Activated T-cell treated with anti-CD3 and anti-CD28 coated beads, Interleukin-2, amount 50 U/mL, for 72 hours (primary cell): ENCODE measurements at places on chromosomes 4 and X. TPM values are rescaled to one million over a fixed set of nuclear protein-coding genes. Genes with fewer than 3 reads are reported as not detected.

GRCh38 chr4:105543346-105543745 is 9.1 kb upstream of the ARHGEF38 start:
- no peak for DNase-seq

- no peak for DNase-seq
Observed at GRCh38 chrX:46398126-46398525, 147.1 kb downstream of the ZNF674 start.

DNA sequence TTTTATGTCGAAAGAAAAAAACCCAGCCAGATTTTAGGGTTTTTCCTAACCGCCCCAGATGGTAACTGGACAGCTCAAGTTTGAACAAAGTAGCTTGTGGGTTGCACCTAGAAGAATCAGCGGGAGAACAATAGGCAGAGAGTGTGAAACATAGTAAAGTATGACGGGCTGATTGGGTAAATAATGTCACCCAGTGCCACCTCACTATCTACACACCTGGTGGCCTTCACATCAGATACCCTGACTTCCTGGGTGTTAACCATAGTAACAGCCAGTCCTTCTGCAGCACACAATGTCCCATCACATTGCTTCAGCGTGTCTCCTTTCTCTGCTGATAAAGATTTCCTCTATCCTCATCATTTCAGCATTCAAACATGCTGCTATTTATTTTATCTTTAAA is 159.1 kb upstream of the HS3ST1 start:
- no peak for DNase-seq

DNA sequence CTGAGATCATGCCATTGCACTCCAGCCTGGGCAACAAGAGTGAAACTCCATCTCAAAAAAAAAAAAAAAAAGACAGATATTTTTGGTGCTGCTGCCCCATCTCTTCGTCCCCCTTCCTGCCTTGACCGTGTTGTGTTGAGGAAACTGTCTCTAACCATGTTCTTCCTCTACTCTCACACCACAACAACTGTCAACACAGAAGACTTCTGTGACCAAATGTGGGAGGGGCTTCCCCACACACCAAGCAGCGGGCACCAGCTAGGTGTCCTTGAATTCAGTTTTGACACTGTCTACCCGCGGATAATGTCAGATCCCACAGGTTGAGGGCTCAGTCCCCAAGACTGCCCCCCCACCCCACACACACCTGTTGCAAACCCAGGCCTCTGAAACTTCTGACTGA is 104.7 kb upstream of the BCOR start:
- DNase-seq, result peak; percentile 25

DNA sequence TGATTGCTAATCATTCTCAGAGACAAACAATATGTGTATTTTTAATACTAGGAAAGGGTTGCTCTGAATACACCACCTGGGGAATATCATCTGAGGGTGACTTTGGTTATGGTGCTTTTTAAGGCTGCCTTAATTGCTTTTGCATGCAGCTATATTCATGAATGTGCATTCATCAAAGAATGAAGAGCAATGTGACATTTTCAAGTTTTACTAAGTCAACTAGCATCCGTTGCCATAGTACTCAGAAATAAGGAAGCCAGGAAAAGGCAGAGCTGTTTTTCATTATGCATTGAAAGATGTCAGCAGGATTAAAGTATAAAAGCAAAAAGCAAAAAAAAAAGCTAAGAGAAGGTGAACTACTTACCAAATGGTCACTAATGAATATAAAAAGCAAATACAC is 67.4 kb upstream of the PCDH18 start:
- no peak for DNase-seq

GRCh38 chr4:37561803-37562207 is 124.4 kb downstream of the RELL1 start:
- no peak for DNase-seq

- DNase-seq, result no peak
Observed at GRCh38 chr4:6271701-6272465, 2.2 kb downstream of the WFS1 start.

DNA sequence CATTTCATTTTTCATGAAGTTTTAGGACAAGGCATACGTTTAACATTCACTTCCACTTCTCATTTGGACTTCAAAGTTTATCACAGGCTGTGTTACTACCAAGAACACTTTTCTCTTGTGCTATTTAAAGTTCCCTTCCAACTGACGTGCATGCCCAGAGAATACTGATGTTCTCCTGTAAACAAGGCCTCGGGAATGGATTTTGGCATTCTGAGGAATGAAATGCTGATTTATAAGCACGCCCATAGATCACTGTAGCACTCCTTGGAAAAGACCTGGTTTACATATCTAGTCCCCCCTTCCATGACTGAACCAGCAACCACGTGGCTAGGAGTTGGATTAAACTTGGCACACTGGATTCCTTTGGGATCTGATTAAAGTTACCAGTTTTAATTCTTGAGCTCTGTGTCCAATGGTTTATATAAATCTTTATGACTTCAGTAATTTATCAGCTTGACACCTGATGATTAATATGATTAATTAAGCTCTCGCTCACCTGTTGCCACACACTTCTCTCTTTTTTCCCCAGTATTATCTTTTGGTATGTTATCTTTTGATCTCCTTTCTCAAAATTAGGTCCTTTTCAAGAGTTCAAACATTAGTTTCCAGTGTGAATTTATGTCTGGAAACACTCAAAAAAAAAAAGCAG is 122.4 kb upstream of the HAND2 start:
- no peak for DNase-seq

DNA sequence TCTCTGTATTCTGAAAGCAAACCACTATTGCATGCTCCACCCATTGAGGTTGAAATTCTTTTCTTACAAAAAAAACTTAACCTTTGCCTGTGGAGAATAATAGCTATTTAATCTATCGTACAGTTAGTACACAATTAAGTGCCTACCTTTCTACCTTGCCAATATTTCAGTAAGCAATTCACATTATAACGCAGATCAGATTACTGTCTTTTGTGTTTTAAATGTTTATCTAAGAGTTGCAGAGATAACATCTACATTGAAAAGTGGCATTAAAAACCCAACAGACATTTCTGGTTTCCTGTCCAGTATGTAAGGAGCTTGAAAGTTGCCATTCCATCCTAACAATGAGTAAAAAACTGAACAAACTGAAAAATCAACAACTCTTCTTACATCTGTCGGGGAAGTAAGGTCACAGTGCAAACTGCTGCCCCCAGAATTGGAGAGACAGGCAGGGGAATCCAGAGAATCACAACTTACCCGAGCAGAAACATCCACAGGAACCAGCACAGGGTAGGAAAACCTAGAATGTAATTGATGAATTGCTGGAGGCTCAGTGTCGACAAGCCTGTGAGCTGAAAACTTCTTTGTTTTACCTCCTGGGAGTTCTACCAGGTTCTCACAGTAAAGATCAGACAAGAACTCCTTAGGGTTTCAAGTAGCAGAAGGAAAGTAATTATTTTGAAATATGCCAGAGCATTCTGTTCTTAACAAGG is 27.3 kb upstream of the ACSL4 start:
- DNase-seq, result no peak

- no peak for DNase-seq
Observed at GRCh38 chr4:16844816-16845586, 53.4 kb downstream of the LDB2 start.

DNA sequence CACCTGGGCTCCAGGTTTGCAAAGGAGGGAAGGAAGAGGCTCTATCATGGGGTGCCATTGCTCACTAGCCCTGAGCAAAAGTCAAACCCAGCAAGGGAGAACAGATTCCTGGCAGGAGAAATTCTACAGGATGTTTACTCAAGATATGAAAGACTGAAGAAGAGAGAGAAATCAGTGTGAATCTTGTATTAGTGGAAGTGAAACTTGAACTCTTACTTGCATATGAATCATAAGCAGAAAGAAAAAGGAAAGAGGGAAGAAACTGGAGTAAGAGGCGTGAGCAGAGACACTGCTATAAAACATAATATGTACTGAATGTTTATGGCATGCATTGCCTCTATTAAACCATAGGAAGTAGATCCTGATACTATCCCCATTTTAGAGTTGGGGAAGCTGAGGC is 60.9 kb downstream of the C4orf46 start:
- no peak for DNase-seq

DNA sequence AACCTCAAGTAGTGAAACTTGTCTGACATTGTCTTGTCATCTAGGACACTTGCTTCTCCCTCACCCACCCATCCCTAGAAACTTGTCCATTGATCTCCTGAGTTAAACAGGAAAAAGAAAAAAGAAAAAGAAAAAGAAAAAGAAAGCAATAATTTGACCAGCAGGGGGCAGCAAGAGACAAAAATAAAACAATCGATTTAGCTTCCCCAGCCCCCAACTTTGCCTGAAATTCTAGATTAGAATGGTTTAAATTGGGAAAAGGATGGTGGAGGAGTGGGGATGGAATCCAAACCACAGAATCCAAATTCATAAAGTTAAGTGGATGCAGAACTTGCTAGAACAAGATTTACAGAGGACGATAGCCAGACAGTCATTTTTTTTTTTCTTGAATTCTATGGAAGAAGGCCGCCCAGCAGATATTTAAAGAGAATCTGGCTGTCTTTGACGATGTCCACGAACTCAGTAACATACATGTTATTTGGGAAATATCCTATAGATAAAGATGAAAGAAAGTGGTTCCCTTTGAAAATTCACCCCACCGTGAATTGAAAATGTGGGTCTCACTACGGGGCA is 282.9 kb downstream of the USP46 start:
- peak; percentile 2 for DNase-seq

Gene GPR82
- 0.19 TPM for total RNA-seq

Gene SLC38A5
- total RNA-seq, result 78.8 TPM

Gene CT45A10
- total RNA-seq, result not detected

Gene GSX2
- not detected for total RNA-seq

Gene LINC00632
- total RNA-seq, result 0.58 TPM

Gene CABS1
- total RNA-seq, result not detected

Gene FGF2
- 2.7 TPM for total RNA-seq

Gene PNMA6F
- not detected for total RNA-seq

Gene SLC35A2
- total RNA-seq, result 32.7 TPM

Gene GATA1
- total RNA-seq, result 0.35 TPM

Gene CORIN
- total RNA-seq, result 0.29 TPM
